ENCODE measurements at places on chromosomes 7 and 10. TPM values are rescaled to one million over a fixed set of nuclear protein-coding genes. Genes with fewer than 3 reads are reported as not detected.

- DNase-seq = peak; percentile 88
Observed at GRCh38 chr10:103637927-103638557, 144.5 kb downstream of the NEURL1 start.

GRCh38 chr7:3073763-3074458 lies 30.2 kb upstream of the CARD11 start:
- no peak for DNase-seq

- peak; percentile 94 for DNase-seq
Observed at GRCh38 chr10:68955832-68956532, at the start of gene DDX21. Gene DDX21, plus strand, starts transcription at chr10:68956170. Its CDS starts 56 bp downstream, at chr10:68956226.

- DNase-seq = no peak
Observed at GRCh38 chr7:6443372-6443941, 4.3 kb downstream of the DAGLB start.

DNA sequence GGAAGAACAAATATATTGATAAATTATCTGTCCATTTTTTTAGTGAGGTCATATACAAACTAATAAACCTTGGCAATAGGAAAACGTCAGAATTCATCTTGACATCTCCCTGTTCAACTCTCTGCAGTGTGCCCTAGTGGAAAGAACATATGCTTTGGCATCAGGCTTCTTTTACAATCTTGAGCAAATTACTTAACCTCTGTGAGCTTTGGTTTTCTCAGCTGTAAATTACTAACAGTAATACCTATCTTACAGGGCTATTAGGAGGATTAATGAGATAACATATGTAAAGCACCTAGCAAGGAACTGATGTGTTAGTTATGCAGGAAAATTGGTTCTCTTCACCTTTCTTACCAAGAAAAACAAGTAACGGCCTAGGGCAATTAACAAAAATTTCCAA lies 161.8 kb downstream of the PHTF2 start:
- DNase-seq = no peak

DNA sequence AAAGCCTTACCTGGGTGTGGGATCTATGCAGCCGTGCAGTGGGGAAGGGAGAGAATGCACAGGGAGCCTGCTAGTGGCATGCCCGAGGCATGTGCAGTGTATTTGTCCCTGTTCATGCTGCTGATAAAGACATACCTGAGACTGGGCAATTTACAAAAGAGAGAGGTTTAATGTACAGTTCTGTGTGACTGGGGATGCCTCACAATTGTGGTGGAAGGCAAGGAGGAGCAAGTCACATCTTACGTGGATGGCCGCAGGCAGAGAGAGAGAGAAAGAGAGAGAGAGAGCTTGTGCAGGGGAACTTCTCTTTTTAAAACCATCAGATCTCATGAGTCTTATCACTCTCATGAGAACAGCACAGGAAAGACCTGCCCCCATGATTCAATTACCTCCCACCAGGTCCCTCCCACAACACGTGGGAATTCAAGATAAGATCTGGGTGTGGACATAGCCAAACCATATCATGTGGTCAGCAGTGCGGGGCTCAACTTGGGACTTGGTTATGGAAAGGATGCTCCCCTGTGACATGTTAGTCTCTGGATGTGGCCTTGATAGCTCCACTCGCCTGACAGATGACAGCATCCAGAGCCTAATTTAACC lies 128.9 kb downstream of the DOCK1 start:
- no peak for DNase-seq

- no peak for DNase-seq
Observed at GRCh38 chr7:10355816-10356215, 617.9 kb upstream of the PHF14 start.

DNA sequence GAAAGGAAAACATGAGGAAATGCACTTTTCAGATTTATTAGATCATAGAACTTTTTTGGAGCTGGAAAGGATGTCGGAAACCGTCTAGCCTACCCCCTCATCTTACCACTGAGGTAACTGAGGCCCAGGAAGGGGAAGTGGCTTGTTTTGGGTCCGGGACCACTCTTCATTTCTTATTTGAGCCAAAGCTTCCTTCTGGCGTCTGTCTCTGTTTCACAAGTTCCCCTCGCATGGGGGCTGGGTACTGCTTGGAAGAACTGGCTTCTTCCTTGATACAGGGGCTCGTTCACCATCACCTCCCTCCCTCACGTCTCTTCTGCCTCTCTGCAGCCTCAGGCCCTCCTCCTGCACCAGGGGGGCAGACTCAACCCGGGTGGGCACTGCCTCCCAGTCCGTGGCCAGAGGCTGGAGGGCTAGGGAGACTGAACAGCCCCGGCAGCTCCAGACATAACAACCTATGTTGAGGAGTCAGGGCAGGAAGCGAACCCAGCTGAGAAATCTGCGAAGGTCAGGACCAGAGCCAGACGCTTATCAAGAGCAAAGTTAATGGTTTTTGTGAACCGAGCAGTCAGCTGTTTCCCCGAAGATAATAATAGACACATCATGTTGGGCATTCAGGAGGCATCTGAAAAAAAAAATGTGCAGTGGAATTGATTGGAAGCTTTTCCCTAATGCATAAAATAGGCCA lies 12.9 kb downstream of the HTRA1 start:
- no peak for DNase-seq

DNA sequence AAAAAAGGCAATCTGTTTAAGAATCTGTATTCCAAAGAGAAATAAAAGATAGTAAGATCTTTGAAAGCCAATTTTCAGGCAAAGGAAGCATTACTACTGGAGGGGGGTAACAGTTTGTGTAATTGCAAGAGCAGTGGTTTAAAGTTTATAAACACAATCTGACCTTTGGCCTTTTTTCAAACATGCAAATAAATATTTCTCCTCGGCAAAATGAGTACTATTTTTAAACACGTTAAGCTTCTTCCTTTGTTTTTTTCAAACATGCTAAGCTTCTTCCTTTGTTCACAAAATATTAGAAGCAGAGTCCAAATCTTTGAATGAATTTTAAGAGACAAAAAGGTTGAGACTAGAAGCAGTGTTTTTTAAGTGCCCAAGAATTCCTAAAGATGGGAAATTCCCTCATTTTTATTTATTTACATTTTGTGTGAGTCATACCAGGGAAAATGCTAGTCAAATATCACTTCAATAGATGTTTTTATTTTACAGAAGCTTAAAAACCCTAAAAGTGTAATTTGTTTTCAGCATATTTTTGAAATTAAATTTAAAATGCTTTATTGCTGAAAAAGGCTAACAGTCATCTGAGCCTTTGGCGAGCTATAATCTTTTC lies 229.3 kb downstream of the GPR37 start:
- DNase-seq = no peak

DNA sequence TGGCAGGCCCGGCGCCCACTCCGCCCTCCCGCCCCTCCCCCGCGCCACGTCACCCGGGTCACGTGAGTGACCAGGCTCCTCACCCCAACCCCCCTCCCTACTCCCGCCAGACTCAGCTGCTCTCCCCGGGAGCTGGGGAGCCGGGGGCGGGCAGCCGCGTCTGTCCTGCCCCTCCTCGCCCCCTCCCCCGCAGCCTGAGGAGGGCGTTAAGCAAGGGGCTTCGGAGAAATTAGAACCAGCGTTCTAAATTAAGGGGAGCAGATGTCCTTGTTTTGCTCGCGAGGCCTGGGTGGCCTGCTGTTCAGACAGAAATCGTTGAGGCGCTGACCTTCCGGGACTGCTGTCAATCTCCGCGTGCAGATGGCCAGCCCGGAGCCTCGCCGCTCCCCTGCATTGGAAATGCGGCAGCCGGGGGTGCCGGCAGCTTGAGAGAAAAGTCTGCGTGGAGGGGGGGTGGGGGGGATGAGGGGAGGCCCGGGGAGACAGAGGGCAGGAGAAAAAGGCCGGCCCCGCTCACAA lies 102.2 kb upstream of the ZNF438 start:
- peak; percentile 83 for DNase-seq

- no peak for DNase-seq
Observed at GRCh38 chr7:117837841-117838240, 35.4 kb downstream of the CTTNBP2 start.

DNA sequence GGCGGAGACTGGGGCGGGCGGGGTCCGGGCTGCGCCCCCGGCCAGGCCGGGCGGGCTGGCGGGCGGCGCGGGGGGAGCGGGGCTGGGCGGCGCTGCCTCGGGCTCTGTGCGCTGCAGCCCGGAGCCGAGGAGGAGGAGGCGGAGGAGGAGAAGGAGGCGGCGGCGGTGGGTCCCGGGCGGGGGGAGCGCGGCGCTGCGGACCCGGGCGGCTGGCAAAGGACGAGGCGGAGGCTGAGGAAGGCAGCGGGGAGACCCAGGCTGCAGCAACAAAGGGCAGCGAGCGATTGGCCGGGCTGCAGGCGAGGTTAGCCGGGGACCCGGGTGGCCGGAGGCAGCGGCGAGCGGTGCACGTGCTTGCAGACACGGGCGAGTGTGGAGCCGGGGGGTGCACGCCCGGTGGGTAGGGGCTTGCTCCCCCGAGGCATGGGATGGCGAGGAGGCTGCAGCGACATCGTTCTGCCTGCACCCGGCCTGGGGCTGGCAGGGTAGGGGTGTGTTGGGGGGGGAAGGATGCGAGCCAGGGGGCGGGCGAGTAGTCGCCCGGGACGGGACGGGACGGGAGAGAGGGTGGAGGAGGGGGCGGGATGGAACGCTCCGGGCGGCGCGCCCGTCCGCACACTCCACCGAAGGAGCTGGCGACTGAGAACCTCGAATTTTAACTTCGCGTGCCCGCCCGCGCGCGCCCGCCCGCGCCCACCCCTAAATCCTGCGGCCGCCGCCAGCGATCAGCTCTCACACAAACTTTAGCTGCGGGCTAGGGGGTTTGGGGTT lies 844 bp upstream of the KAT6B start:
- no peak for DNase-seq

DNA sequence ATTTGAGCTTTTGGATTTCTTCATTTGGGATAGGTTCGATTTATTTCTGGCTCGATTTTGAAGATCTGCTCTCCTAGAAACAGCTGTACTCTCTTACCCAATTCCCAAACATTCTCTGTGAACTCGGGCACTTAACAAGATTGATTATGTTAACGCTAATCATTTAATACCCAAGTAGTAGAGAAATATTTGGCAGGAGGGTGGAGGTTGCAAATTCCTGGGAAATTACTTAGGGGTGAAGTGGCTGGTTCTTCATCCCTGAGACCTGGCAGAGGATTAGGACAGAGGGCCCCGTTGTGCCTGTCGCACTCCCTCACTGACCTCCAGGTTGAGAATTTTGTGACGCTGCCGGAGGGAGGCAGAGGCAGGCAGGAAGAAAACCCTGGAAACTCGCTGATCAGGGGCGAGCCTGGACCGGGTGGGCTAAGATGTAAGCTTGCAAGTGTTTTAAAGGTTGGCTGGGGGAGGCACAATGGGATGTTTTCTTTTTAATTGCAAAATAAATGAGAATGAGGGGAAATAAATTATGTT lies 182.6 kb downstream of the TCF7L2 start:
- DNase-seq = no peak

- no peak for DNase-seq
Observed at GRCh38 chr7:7773334-7774309, 55.2 kb upstream of the RPA3 start.

DNA sequence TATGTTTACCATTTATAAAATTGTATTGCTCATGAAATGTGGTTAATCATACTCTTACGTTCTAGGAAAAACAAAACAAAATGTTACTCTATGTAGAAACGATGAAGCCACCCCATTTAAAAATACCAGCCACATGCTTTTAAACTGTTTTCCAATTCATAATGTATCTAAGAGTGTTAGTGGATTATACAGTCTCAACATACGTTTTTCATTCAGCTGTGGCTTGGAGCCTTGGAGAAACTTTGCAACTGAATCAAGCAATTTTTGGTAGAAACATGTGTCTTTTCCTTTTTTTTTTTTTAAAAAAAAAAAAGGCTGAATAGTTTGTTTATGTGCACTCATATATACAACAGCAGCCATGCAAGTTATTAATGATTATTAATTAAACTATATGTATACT lies 378.0 kb upstream of the SEMA3D start:
- DNase-seq = no peak

- no peak for DNase-seq
Observed at GRCh38 chr7:99451936-99452335, 13.2 kb downstream of the CPSF4 start.

DNA sequence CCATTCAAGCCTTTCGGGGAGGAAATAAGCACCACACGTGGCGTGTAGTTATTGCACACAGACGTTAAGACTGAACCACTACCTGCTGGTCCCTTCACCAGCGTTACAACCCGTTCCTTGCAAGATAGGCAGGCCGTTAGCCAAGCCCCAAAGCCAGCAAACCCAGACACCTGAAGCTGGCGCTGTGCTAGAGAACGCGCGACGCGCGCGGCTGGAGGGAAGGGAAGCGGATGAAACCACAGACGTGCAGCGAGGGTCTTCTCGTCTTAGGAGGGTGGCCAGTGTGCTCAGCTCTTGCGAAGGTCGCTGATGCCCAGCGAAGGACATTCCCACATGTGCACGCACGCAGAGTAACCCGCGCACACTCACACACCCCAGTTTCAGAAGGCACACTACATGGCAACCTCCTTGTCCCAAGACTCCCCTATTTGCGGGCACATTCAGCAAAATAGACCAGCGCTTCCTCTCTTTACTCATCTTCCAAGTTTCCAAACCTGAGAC lies 980 bp downstream of the TMEM26 start:
- DNase-seq = peak; percentile 35

- DNase-seq = no peak
Observed at GRCh38 chr7:96670338-96671289, 39.0 kb downstream of the SEM1 start.

GRCh38 chr10:111698711-111699110 lies 484.9 kb downstream of the GPAM start:
- DNase-seq = no peak

Gene CASP7
- polyA plus RNA-seq = 7.4 TPM

Gene EBLN1
- not detected for polyA plus RNA-seq

Gene TUBB8
- not detected for polyA plus RNA-seq

Gene CADPS2
- 1.5 TPM for polyA plus RNA-seq

Gene WNT8B
- not detected for polyA plus RNA-seq

Gene FAM25G
- polyA plus RNA-seq = not detected

Gene NPFFR1
- under 0.01 TPM for polyA plus RNA-seq

Gene MINDY3
- 17.5 TPM for polyA plus RNA-seq

Gene AGAP9
- 2.3 TPM for polyA plus RNA-seq

Gene CAMK2B
- polyA plus RNA-seq = 24.3 TPM
